ENCODE measurements at places on chromosomes 11 and 22.

GRCh38 chr11:92440701-92441442 lies 216.3 kb downstream of the FAT3 start:
- no peak for DNase-seq

DNA sequence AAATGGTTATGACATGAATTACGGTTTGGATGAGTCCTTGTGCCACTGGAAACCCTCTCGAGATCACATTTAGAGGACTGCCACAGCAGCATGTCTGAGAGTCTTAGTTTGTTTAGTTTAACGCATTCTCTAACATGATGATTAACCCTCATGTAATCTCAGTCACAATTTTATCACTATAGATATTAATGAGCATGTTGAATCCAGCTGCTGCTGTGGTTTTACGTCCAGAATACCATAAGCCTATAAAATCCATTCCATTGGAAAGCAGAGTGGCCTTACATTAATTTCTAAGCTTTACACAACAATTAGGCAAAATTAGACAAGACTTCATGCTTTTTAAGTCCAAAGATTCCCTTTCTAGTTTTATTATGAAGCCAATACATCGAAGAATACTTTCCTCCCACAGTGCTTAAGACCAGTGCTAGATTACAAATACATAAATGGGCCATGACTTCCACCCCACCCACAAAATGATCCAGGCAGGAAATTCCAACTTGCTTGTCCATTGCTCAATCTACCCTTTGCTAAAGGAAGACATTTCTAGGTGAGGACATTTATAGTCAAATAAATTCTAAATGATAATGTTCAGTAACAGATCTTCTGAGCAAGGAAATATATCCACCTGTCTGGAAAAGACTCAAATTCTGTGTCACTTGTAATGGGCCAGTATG lies 3.5 kb upstream of the ELMOD1 start:
- DNase-seq, result no peak

DNA sequence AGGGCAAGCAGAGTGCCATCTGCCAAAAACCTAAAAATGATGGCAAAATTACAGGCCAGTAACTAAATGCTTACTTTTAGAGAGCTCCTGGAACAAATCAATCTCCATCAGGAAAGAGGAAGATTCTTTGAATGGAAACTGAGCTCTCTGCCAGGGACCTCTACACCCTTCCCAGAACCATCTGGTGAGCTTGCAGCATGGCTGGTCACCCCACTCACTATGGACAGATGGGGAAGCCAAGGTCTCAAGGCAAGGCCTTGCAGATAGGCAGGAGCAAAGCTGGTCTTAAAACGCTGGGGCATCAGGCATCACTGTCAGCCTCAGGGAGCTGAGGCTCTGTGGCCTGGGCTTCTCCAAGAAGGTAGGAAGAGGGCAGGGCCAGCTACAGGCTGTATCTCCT lies 36.2 kb downstream of the SERGEF start:
- no peak for DNase-seq

GRCh38 chr11:42773729-42774128 lies 538.1 kb upstream of the API5 start:
- no peak for DNase-seq

- DNase-seq, result no peak
Measured at GRCh38 chr22:22533417-22533816, 13.3 kb upstream of the ZNF280A start.

DNA sequence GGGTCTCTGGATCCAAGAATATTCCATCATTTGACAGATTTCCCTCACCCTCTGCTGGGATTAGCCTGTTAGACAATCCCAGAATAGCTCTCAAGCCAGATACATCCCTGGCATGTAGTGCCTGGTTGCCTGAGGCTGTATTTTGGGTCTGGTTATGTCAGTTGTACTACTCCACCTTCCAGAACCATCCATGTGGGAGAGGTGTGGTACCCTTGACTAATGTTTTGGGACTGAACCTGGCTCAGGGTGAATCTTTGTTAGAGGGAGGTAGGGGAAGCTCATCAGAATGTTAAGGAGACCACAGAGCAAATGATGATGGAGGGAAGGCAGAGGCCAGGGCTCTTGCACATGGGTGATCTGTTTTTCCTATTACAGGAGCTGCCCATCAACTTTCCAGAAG lies 5.2 kb downstream of the C11orf52 start:
- no peak for DNase-seq

GRCh38 chr11:76830639-76831327 lies 29.9 kb upstream of the ACER3 start:
- no peak for DNase-seq

DNA sequence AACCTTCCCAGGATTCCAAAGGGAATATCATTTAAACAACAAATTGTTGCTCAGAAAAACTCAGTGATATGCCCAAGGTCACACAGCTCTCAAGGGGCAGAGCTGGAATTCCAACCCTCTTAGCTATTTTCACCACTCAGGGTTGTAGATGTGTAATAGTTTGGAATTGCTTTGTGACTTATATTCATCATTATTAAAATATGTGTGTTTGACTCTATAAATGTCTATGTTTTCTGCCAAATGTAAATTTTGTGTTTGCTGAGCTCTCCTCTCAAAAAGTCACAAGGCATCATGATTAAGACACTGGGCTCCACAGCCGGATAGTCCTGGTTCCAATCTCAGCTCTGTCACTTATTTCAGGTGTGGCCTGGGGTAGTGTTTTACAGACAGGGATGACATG lies 407.3 kb downstream of the TMEM135 start:
- no peak for DNase-seq

DNA sequence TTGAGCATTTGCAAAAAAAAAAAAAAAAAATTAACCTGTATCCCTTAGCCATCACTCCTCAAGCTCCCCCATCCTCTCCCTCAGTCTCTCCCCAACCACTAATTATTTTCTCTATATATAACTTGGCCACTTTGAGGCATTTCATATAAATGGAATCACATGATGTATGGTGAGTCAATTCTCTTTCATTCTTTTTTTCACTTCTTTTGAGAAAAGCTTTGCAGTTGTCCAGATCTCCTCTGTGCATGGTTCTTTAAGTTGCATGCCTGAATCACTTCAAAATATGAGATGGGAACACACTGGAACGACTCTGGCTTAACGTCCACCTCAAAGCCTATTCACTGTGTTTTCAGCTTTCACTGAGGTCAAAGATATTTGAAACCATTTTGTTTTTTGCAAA lies 40.7 kb downstream of the SHANK2 start:
- no peak for DNase-seq

DNA sequence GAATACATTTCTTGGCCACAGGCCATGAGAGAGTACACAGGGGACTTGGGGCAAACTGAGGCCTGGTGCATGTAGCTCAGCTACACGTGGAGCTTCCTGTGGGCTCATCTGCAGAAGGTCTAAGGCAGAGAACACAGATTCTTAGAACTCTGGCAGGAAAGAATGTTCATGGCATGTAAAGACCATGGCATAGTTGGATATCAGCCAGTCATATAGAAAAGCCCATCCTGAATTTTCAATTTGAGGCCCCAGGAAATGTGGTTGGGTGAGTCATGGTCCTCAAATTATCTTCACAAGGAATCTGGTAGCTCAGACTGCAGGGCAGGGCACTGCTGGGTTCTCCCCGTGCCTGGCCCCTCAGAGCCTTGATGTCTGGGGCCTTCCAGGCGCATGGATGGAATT lies 13.7 kb upstream of the ST3GAL4 start:
- no peak for DNase-seq

GRCh38 chr11:61118406-61118805 lies 16.1 kb downstream of the CD5 start:
- DNase-seq, result no peak

DNA sequence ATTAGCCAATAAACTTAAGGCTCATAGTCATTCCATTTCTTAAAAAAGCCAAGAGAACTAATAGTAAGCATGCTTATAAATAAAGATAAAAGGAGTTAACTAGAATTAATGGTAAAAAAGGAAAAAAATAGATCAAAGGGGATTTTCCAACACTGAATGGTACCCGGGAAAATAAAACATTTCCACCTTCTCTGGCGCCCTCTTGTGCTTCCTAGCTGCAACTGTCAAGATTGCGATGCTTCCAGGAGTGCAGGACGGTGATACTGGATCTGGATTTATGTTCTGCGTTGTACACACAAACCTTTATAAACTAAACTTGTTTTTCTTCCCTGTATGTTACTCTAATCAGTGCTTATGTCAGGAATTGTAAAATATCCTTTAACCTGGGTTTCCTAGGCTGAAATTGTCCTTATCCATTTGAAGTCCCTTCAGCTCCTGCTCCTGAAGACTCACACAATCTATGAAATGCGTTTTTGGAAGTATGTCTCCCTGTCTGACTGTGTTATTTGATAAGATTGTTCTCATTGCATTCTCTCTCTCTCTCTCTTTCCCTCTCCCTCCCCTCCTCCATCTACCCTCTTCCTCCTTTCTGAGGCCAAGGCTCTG lies 9.6 kb upstream of the HTATIP2 start:
- DNase-seq, result no peak

- no peak for DNase-seq
Measured at GRCh38 chr11:34149786-34150185, 44.4 kb downstream of the NAT10 start.
